ENCODE measurements at places on chromosomes 3 and 15.

DNA sequence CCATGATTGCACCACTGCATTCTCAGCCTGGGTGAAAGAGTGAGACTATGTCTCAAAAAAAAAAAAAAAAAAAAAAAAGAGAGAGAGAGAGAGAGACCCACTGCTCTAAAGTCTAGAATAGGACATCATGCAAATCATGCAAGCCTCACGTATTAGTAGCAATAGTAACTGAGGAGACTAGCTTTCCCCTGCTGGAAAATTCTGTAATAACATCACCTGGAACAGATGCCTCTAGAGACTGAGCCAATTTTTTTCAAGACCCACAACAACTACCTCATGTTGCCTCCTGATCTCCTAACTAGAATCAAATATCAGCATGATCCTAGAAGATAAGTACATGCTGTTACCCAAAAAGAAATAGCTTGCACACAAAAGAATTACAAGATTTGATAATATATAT lies 461.9 kb downstream of the AGBL1 start:
- no peak for DNase-seq

GRCh38 chr15:89335298-89336041 lies 846 bp upstream of the POLG start:
- peak; percentile 46 for DNase-seq

DNA sequence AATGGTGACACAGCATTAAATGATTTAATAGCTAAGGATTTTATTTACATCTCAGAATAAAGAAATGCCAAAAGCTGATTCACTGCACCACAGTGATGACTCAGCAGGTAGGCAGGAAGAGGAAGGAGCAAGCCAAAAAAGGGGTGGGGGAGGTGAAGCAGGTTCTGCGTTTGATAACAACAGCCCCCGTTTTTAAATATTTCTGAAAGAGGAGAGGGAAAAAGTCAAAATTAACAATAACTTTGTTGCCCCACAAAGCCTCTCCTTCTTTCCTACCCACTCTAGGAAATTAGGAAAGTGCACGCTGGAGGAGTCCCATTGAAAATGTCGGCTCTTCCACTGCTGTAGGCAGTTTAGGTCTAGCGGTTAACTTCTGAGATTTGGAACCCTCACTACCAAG lies 9.9 kb upstream of the CCDC54 start:
- DNase-seq: no peak

- DNase-seq: no peak
Observed at GRCh38 chr3:29416514-29416913, 135.6 kb downstream of the RBMS3 start.

GRCh38 chr3:136931606-136932005 lies 26.2 kb upstream of the IL20RB start:
- no peak for DNase-seq

DNA sequence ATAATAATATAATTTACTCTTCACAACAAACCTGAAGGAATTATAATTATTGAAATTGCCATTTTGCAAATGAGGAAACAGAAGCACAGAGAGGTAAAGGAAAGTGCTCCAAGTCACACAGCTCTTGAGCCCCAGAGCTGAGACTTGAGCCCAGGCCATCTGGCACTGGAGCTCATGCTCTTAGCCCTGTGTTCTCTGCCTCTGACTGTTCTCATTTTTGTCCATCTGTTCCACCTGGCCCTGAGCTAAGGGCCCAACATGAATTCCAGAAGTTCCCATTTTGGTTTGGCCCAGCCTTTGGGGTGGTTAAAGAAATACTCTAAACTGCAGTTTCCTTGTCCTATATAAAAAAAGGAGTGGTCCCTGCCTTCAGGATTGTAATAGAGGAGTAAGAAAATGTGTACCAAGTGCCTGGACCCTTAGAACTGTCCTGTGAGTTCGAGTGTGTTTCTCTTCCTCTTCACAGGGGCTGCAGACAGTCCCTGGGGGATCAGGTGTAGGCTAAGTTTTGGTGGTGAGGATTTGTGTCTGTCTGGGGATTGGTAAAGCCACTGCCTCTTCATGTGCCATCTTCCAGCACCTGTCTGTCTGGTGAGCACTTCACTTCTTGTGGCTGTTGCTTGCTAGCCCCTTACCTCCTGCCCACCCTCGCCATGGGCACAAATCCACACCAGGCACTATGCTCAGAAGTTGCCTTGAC lies 91.8 kb downstream of the DNAJB8 start:
- no peak for DNase-seq

DNA sequence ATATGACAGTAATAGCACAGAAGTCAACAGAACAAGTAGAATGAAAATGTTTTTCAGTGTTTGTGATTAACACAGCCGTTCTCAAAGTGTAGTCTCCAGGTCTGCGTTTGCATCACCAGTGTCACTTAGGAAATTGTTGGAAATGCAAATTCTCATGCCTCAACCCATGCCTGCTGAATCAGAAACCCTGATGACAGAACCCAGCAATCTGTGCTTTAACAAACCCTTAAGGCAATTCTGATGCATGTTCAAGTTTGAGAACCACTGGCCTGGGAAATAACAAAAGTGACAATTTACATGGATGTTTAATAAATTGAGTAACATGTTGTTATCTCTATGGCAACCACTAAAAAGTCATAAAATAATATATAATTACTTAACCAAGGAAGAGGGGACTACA lies 103.1 kb upstream of the ATP11B start:
- DNase-seq: no peak

All from DMS79 (cell line).